ENCODE measurements at places on chromosomes 6 and 20. TPM values are rescaled to one million over a fixed set of nuclear protein-coding genes. Genes with fewer than 3 reads are reported as not detected.

DNA sequence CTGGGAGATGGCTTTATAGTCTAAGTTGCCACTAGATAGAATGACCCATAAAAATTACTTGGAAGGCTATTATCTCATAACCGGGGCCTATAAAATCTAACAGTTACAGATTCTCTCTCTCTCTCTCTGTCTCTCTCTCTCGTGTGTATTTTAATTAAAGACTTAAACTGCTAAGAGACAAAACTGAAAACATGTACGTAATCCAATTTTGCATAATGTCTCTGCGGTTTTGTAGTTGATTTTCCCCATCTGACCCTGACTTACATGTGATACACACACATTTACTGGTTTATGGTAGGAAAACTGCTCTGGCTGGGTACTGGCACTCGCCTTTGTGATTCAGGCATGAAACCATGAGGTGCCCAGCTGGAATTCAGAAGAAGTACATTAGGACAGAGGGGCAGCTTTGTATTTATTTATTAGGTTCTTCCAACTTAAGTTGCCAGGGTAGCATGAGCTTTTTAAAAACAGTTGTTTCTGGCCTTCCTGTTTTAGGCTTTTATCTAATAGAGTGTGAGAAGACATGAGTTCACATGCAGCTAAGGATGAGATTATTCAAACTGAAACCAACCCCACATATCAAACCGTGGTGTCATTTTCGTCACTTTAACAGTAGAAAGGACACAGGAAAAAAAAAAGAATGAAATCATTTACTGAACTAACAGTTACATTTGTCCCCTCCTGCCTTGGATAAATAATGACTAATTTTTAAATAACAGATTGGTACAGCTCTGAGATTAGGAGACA lies 182.5 kb downstream of the GMPR start:
- DNase-seq = no peak

THBD gene
- 26.6 TPM for total RNA-seq

DNA sequence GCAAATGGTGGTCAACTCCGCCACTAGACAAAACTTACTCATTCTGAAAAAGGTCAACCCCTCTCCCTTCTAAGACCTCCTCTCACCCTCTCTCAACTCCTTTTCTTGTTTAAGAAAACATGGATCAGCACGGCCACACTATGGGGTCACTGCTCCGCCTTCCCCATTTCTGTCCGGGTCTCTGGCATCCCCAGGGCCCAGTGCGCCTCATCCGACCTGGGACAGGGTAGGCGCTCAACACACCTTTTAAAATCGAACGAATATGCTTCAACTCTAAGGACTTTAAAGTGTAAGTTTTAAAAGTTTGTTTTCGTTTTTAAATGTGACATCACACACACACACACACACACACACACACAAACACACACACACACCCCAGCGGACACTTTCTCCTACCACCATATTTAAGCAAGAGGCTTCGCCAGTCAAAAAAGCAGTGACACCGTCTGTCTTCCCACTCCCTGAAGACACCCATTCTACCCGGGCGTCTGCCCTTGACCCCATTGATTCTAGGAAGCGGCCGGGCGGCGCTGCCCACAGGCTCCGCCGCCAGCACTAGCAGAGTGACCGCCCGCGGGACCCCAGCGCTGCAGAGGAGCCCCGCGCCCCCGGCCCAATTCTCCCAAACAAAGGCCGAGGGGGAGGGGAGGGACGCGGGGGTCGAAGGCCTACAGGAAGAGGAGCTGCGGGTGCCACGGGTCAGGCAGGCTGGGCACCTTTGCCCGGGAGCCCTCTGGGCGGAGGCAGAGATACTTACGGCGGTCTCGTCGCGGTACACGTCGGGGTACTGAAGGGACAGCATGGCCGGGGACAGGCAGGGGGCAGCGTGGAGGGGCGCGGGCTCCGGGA lies 568 bp downstream of the PREP start:
- no peak for DNase-seq

CAPN11 gene
- total RNA-seq = 0.72 TPM

TMEM170B gene
- total RNA-seq = 11.3 TPM

GRCh38 chr6:83556871-83557270 lies 44.5 kb downstream of the PRSS35 start:
- DNase-seq = no peak

MICB gene
- total RNA-seq = 3.9 TPM

CHMP4B gene
- total RNA-seq = 56.0 TPM

CRIP3 gene
- total RNA-seq = 0.62 TPM

- DNase-seq = no peak
Observed at GRCh38 chr20:16445482-16445881, 127.8 kb downstream of the KIF16B start.

ULBP3 gene
- 1.8 TPM for total RNA-seq

GRCh38 chr20:3115190-3116107 lies 30.9 kb upstream of the AVP start:
- peak; percentile 73 for DNase-seq

DNA sequence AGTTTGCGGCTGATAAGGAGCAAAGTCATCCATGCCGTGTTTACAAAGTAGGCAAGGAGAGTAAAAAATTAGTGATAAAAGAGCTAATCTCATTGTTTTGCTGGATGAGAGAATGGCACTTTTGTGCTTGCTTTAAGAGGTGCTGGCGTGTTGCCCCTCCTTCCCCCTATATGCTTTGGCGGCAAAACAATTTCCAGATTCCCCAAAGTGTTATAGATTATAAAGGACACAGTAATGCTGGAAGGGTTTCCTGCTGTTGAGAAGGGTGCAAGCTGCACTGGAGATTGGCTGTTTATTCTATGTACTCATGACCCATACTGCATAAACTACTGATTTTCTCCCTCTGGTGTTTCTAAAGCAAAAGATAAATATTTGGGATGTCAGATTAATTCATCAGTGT lies 338.9 kb upstream of the MAP3K7 start:
- no peak for DNase-seq

- no peak for DNase-seq
Observed at GRCh38 chr6:144170044-144170443, 19.7 kb downstream of the STX11 start.

CGAS gene
- total RNA-seq = 8.4 TPM

KHDRBS2 gene
- 0.41 TPM for total RNA-seq

- no peak for DNase-seq
Observed at GRCh38 chr6:24642061-24642460, 3.9 kb downstream of the KIAA0319 start.

GRCh38 chr6:163460307-163460782 lies 45.8 kb downstream of the QKI start:
- no peak for DNase-seq

DNA sequence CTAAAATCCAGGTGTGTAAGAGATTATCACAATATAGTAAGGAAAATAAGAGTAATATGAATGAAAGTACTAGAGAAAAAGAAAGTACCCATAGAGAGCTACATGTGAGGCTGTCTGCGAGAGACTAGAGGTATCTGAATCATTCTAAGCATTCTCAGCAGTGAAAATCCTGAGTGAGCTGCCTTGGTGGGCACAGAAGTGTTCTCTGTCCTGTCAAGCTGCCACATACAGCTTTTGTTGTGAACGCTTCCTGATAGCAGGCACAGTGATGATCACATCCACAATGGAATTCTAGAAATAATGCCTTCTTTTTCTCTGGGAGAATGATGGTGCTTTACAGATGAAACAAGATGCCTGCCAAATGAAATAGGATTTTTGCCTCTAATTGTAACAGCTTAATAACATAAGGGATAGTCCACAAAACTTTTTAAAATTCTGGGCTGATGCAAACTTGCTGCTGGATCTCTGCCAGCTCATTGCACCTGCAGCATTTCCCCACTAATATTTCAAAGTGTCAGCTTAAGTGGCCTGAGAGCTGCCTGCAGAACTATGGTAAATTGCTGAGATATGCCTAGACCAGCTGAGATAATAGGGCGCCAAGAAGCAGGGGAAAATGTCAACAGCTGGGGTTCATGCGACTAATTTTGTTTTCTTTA lies 620.5 kb downstream of the DOK5 start:
- DNase-seq = peak; percentile 65

GRCh38 chr6:19035461-19036195 lies 648.5 kb downstream of the RNF144B start:
- DNase-seq = peak; percentile 78
